Right lung (tissue), 10 donors: ENCODE measurements at places on chromosomes 12 and 14. TPM values are rescaled to one million over a fixed set of nuclear protein-coding genes. Genes with fewer than 3 reads are reported as not detected.

DNA sequence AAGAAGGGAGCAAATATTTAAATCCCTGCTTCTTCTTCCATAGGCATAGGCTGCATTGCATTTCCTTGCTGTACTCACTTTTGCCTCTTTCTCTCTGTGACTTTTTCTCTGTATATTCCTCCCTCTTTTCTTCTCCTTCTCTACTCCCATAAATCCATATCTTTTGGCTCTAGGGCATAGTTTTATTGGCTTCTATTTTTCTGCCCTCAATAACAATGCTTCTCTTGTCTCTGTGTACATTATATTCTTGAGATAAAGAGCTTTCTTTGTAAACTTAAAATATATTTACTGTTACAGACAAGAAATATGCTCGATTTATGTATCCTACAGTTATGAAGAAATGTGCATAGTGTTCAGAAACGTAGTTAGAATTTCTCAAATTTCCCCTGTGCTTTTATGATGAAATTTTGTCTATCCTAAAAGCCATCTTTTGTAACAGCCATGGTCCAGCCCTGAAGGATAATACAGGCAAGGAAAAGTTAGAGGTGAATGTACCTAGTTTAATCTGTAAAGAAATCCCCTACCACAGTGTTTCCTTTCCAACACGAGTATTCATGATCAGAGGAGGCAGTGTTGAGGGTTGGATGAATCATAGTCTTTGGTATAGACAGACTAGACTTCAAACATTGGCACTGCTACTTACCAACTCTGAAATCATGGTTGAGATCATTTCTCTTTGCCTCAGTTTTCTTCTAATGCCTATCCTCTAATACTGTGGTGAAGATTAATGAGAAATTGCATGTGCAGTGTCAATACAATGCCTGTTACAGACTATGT lies 173.3 kb upstream of the FAR2 start:
- DNase-seq = no peak

- no peak for DNase-seq
These were observed 14.4 kb downstream of the FERMT2 start for GRCh38 chr14:52936437-52936836.

DNA sequence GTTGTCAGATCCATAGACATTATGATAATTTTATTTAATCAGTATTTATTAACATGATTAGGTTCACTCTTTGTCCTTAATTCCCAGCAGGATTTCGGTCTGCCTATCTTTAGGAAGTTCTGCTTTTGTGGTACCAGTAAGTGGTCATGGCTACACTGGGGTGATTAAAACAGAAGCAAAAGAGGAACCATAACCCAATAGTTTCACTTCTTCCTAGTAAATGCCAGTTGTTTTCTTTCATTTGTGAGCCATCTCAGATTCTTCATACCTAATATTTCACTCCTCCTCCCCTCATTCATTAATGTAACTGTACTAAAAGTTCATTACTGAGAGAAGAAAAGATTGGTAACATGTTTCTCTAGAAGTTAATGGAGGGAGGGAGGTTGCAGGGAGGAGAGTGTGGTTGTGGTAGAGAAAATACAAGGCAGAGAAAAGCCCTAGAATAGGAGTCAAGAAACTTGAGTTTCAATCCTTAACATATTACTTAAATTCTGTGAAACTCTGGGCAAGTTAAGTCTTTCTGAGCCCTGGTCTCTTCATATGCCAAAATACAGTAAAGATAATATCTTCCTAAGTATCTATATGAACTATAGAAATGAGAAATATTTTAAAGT lies 101.2 kb downstream of the PEBP1 start:
- no peak for DNase-seq

DNA sequence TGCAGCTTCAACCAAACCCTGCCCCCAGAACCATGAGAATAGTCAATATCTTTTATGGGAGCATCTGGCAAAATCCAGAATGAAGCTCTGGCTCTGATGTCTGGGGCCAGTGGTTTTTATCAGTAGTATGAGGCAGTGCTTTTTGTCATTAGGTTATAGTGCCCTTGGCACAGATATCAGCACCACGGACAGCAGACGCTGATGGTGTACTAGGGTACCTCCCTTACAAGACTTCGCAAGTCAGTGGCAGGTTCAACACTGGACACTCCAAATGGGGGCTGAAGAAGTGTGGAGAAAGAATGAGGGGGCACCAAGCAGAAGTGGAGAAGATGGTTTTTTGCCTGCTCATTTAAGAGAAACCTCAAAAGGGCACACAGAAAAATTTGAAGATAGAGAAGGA lies 68.2 kb upstream of the E2F7 start:
- DNase-seq = peak; percentile 7

Gene SPTB
- 4.3 TPM for polyA plus RNA-seq

- no peak for DNase-seq
These were observed 2.0 kb upstream of the SDS start for GRCh38 chr12:113405694-113406093.

DNA sequence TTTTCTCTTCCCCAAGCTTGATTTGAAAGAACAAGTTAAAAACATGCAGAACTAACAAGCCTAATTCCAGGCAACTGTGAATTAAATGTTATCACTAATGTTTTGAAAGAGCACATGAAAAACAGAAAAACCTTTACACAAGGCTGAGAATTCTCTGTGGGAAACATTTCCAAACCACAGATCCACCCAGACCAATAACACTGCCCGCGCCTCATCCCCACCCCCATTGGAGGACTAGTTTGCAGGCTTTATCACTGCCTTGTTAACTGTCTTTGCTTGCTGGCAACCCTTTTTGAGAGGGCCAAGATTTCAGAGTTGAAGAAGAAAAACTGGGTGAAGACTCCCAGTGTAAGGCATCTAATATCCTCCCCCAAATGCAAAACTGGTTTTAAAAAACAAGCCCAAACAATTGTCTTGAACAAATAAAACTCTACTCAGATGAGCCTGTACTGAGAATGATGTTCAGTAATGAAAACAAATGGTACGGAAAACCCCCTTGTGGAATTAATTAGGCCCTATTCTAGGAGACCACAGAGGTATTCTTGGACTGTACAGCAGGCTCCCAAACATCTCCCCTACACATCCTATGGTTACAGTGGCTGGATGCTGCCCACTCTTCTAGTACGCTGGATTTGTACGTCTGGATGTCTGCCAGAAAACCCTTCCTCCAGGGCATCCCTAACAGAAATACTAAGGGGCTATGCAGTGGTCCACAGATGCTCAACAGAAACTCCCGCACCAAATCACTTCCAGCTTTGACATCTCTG lies 5.8 kb downstream of the MAX start:
- DNase-seq = no peak
